ENCODE measurements at places on chromosomes 1 and 21.

DNA sequence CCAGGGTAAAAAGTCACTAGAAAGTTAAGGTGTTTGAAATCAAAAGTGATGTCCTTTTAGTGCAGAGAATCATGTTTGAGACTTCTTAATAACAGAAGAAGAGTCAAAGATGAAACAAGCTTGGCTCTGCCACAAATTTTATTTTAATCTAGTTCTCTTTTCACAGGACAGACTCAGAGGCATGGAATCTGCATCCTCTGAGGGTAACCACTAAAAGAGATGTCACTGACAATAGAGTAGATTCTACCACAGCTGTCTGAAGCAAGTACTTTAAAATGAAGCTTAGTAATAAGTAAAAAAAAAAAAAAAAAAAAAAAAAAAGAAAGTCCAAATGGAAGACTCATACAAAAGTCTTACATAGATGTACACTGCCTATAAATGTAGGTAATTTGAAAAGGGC, 519.7 kb upstream of the PRMT6 start:
- peak; percentile 90 for DNase-seq

DNA sequence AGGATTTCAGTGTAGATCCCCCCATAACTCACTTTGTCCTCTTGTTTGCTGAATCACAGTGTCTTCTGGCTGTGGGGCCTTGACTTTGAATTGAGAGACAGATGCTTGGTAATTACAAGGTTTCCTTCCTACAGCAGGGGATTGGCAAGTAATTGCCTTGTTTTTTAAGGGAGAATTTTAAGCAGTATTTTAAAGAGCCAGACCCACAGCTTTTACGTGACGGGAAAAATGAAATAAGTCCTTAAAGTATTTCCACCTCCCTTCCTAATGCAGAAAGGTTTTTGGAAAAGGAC, 41.0 kb downstream of the PGBD5 start:
- DNase-seq: no peak

DNA sequence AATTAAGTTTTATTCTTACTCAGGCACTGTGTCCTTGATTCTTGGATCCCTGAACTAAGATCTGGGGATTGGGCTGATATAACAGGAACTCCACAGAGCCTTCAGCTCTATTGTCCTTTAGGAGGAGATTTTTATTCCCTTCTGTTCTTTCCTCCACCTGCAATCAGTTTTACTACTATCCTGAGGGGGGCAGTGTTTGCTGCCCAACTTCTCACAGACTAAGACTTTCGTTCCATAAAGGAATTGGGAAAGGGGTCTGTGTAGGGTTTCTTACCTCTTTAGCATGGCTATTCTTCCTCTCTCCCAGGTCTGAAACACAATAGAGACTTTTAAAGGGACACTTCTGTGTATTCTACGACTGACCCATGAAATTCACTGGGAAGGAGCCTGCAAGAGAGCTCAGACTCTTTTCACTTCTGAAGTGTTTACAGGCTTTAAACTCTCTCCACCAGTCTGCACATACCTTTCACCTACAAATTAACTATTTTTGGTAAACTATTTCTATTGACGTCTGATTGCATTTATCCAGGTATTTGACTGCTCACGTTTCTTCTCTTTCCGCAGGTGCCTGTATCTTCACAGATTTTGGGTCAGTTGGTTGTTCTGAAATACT, 103.3 kb upstream of the DEPDC1 start:
- DNase-seq: peak; percentile 3

DNA sequence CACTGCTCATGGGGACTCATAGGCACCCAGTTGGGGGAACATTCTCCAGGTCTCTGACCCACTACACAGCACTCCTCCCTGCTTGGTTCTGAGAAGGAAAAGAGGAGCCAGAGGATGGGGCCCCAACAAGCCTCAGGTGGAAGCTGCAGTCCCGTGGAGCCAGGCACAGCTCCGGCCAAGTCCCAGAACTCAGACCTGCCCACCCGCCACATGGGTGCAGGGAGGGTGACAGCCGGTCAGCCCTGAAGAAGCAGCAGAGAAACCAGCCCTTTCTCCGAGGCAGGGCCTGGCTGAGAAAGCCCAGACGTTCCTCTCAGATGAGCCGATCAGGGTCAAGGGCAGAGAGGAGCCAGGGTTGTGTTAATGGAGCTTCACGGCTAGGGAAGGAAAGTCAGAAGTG, 106.5 kb downstream of the PRDM16 start:
- no peak for DNase-seq

GRCh38 chr1:114745291-114745690, 12.5 kb downstream of the CSDE1 start:
- peak; percentile 25 for DNase-seq

GRCh38 chr1:221411283-221411682, 330.6 kb downstream of the DUSP10 start:
- no peak for DNase-seq

- DNase-seq: no peak
These were observed 19.3 kb downstream of the B3GALT5 start for GRCh38 chr21:39631842-39632562.

DNA sequence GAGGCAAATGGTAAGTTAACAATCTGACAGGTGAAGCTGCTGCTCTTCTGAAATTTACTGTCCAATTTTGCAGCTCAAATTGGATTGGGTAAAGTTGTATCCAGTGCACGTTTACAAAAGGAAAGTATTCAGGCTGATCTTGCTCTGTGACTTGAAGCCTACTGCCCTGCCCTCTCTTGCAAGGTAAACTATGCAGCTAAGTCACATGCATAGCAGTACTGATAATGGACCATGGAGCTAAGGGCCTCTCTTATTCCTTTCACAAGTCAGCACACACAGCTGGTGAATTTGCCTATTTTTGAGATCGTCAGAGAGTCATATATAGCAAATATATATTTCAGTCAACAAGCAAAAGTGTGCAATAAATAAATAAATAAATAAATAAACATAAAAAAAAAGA, 23.2 kb downstream of the XCL1 start:
- DNase-seq: no peak

GRCh38 chr1:108664481-108664880, 3.6 kb upstream of the HENMT1 start:
- DNase-seq: no peak

DNA sequence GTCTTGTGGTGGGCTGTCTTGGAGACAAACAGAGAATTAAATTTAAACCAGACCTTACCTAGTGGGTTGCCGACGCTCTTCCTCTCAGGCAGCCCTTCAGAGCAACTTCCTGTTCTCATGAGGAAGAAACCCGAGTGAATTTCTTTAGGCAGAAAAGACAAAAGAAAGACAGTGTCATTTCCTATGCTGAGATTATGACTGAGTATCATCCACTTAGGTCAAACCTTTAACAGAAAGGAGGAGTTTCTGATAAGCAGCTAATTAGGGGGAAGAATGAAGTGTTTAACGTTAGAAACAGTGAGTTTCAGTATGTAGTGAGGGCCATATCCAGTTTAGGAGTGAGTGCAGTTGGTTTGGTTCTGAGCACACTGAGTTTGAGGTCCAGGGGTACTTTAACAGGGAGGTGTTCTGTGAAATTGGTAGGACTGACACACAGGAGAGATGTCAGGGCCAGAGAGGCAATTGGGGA, 38.7 kb downstream of the FASLG start:
- no peak for DNase-seq

DNA sequence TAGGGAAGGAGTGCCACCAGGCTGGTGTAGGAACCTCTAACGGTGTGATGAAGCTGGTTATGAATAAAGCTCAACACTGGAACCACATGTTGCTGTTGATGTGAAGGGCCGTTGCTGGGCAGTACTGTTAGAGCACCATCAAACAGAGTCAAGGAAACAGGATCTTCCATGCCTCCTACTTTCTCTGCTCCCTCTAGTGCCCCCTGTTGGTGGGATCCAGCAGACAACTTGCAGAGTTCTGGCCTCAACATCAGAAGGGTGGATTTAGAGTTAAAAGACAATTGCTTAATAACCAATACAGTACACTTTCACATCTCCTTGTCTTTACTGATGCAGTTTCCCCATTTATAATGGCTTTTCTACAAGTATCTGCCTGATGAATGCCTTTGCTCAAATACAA, 336.4 kb downstream of the NTNG1 start:
- DNase-seq: no peak

DNA sequence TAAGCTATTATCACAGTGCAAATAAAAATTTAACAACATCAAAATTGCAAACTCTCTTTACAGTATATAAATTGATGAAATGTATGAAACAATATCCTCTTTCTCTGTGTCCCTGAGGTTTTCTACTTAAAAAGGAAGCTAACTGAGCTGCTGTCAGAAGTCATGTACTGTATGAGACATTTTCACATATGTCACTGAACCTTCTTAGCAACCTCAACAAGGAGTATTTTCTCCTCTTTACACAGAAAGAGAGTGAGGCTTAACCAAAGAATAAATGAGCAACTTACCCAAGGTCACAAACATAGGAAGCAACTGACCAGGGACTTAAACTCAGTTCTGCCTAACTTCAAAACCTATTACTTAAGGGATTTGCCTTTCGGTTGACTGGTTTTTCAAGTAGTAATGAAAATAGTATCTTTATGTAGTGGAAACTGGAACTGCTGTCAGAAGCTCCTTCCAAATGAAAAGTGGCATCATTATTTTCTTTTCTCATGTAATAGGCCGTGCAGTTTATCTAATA, 288.9 kb downstream of the LRRIQ3 start:
- no peak for DNase-seq

DNA sequence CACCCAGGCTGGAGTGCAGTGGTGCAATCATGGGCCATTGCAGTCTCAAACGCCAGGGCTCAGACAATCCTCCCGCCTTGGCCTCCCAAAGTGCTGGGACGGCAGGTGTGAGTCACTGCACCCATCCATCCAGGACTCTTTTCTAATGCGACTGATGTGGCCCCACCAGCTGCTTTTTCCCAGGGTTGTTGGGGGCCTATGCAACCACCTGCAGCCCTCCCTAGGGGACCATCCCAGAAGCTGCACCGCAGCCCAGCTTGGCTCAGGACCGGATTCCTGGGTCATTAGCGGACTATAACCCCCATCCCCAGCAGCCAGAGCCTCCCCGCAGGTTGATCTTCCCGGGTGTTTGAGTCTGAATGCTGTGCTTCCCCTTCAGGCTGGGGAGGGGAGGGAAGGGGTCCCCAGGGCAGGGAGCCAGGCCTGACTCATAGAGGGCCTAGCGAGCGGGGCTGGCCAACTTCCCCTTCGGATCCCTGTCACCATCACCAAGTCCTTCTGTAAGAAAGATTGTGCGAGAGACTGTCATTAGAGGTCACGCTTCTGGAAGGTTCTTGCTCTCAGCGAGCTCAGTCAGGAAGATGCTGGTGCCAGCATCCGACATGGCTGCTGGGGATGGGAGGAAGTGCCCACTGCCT, 108.7 kb upstream of the ACTRT2 start:
- no peak for DNase-seq

GRCh38 chr1:113275691-113276090, 114.6 kb upstream of the MAGI3 start:
- DNase-seq: no peak

DNA sequence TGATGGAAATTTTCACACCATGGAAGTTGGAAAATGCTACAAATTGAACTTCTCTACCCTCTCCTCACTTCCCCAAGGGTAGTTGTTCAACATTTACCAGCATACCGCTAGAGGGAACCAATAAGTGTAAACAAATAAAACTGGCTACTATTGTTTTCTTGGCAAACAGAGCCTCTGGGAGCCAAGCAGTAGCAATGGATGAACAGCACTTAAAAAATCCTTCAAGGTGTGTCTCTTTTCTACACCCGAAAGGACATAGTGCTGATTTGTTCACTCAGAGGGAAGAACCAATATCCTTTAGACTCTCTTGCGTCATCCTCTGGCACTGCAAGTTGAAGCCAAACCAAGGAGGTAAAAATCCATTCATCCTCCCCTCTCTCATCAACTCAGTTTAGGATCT, 161.5 kb downstream of the TBX15 start:
- DNase-seq: no peak

DNA sequence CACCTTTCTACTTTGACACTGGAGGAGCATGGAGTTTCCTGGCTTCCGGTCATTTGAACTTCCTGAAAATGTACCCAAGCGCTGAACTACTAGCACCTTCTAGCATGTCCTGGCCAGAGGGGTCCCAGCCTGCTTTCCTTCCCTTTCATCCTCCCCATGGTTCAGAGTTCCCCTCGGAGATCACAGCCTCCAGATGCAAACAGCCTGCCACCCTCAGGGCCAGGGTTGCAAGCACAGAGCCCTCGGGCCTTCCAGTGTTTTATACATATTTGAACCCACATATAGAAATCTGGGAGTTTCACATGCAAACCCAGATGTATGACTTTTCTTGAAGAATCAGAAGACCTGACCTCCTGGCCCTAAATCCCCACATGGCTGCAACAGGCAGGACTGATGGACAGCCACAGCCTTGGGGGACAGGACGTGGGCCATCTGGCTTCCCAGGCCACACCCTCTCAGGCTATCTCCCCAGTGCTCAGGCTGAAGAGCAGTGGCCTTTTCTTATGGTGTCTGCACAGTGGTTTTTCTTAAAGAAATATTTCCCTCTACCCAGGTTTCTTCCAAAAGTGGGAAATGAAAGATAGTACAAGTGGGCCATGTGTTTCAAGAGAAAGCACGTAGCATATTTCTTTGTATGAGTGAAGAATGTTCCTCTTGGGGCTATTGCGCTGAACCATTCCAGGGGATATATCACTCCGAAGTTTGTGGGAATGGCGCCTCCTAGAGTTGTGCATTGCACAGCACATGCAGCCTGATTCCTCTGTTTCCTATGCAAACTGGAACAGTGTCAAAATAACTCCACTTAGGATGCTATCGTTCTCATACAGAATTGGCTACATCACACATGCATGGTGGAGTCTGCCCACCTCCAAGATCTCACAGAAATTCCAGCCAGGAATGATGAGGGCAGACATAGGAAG, 232.0 kb upstream of the VAMP3 start:
- no peak for DNase-seq

- peak; percentile 99 for DNase-seq
These were observed 57.8 kb downstream of the ZNF281 start for GRCh38 chr1:200351826-200352549.

DNA sequence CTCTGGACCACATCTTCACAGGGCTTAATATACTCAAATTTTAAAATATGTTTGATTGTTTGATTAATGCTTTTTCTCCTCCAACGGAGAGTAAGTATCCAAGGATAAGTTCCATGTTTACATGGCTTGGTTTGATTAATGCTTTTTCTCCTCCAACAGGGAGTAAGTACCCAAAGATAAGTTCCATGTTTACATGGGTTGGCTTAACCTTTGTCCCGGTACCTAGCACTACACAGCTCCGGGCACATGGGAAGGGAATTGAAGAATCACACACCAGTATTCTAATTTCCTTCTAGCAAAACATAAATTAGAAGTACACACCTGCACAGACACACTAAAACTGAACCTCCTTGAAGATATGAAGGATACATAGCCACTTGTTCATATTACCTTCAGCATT, 77.5 kb downstream of the ARID4B start:
- DNase-seq: no peak

Measured in fibroblast of skin of right quadriceps (primary cell).